CD4-positive, alpha-beta T cell treated with Interleukin-4 for 4 hours (primary cell): ENCODE measurements at places on chromosomes 4 and X.
A peak's percentile ranks its signal among the peaks of the same experiment; 100 is the strongest.

DNA sequence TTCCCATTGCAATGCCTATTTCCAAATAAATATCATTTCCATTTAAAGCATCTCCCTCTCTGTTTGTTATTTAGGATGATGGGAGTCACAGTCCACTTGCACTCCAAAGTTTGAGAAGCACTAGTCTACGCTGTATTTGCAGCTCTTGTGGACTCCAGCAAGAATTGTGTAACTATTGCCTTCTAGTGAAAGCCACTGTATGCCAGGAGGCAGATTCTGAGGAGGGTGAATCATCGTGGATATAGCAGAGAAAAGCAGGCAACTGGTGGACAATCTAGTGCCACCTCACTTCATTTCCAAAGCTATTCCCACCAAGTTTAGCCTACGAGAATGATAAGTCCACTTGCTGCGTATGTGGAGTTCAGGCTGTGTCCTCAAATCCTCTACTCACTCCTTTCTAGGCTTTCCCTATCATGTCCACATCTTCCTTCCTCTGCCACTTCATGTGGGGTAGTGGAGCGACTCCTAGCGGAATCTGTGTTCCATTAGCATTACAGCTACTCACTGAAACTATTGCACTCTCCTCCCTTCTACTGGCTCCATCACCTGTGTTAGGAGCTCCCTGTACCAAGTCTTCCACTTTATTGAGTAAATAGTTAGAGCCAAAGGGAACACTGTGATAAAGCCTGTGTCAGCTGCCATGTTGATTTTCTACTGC, 501.8 kb upstream of the GALNT7 start:
- no peak for DNase-seq

GRCh38 chr4:22334155-22334554, 181.7 kb downstream of the ADGRA3 start:
- DNase-seq: no peak

DNA sequence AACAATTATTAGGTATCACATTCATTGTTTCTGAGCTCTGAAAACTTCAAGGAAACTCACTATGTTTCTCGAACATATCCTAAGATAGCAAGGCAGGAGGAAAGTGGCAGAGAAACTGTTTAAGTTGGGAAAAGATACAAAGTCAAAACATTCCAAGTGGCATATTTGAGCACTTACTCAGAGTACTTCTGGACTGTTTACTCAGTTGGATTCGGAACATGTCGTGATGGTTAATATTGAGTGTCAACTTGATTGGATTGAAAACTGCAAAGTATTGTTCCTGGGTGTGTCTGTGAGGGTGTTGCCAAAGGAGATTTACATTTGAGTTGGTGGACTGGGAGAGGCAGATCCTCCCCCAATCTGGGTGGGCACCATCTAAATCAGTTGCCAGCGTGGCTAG, 298.3 kb downstream of the IL1RAPL2 start:
- DNase-seq: no peak

- DNase-seq: no peak
Measured at GRCh38 chr4:26510334-26510964, 20.2 kb upstream of the CCKAR start.

DNA sequence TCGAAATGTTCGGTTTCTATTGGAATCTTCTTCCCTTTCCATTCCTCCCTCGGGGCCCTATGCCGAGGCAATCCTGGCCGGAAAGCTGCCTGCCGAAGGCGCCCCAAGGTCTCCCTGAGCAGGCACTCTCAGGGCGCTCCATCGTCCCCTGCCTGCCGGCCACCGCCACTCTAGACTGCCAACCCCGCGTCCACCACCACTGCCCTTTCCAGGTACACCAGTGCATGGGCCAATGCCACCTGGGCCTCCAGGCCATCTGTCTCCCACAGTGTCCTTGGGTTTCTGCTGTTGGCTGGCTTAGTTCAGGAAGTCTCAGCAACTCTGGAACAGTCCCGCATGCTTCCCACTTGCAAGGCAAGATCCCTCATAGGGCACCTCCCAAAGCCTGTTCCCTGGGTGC, 14.6 kb downstream of the CTAG1A start:
- DNase-seq: no peak

DNA sequence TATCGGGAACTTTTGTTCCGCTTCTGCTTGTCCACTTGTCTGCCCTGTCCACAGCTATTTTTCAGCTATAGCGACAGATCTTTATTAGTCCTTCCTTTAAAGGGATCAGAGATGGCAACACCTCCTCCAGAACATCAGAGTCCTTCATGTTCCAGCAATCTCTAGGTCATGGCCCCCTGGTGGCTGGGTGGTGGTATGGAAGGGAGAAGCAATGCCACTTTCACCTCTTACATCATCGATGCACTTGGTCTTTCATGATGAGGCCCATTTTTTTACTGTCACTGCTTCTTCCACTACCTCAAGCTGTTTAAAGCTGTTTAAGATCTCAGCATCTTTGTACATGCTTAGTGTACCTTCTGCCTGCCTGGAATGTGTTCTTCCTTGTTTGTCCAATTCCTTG, 106.7 kb downstream of the ARHGAP6 start:
- peak; percentile 38 for DNase-seq

DNA sequence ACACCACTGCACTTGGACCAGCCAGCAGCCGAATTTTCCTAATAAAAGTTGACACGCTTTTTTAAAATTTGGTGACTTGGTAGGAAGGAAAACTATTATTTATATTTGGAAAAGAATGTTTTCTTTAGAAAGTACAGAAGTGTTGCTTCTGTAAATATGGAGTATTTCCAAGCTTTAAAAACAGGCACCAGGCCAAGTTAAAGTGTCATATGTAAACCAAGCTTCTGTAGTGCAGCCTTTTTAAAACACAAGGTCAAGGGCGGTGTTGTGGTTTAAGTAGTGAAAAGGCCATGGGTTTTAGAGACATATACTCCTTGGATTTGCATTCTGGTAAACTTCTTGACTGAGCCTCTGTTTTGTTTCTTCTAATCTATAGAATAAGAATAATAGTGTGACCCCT, 62.7 kb downstream of the TRIM2 start:
- no peak for DNase-seq

DNA sequence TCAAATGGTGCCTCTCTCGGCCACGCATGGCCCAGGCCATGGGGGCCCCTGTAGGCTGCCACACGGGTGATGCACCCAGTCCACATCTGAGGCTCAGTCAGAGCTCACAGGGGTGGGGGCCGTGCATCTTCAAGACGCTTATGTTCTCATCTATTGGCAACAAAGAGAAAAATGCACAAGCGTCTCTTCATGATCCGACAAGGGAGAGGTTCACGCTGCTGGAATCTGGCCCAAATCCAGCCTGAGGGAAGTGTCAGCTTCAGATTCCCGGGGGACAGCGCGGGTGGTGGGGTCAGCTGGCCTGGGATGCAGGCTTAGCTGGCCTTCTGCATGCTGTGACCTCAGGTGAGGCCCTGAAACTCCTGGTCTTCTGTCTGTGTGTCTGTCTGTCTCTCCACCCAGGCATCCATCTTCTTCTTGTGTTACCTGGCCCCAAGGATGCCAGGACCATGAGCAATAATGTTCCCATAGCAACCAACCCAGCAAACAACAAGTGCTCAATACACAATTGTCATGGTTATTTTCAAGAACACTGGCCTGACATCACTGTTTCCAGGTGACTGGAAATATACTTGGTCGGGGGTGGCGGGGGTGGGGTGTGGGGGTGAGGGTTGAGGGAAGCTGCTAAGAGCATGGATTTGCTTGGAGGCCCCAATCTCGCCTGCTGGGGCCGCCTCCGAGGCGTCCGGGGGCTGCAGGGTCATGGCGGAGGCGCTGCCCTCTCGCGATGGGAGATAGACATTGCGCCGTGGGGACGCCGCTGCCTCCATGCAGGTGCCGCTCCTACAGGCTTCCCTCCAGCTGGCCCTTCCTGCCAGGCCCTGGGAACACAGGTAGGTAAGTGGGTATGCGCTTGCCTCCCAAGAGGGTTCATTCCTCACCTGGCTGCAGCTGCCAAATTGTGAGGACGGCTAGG, 48.3 kb downstream of the ABLIM2 start:
- no peak for DNase-seq

DNA sequence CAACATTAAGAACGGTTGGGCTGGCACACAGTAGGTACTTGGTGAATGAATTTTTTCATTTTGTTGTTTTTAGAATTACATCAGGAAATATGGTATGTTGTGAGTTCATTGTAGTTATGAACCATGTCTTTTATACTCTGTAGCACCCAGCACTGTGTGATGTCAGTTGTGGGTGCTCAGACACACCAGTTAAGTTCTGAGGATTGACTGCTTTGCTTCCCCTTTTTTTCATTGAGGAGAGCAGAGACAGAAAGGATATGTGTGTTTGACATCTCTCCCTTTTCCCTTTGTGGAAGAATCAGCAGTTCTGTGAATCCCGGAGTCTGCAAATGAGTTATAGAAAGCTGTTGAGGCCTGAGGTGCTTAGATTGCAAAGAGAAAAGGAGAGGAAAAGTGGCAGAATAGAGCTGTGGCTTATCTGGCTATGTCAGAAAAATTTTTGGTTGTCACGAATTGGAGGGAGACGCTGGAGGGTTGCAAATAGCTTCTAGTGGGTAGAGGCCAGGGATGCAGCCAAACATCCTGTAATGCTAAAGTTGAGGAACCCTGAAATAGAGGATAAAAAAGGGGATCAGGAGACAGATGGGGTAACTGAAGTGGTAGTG, 13.1 kb downstream of the SMAD1 start:
- DNase-seq: no peak

GRCh38 chrX:105845631-105846030, 23.3 kb downstream of the NRK start:
- no peak for DNase-seq

GRCh38 chr4:108725457-108725856, 37.4 kb downstream of the ETNPPL start:
- no peak for DNase-seq

GRCh38 chrX:250965-251364, 30.2 kb upstream of the PLCXD1 start:
- no peak for DNase-seq

DNA sequence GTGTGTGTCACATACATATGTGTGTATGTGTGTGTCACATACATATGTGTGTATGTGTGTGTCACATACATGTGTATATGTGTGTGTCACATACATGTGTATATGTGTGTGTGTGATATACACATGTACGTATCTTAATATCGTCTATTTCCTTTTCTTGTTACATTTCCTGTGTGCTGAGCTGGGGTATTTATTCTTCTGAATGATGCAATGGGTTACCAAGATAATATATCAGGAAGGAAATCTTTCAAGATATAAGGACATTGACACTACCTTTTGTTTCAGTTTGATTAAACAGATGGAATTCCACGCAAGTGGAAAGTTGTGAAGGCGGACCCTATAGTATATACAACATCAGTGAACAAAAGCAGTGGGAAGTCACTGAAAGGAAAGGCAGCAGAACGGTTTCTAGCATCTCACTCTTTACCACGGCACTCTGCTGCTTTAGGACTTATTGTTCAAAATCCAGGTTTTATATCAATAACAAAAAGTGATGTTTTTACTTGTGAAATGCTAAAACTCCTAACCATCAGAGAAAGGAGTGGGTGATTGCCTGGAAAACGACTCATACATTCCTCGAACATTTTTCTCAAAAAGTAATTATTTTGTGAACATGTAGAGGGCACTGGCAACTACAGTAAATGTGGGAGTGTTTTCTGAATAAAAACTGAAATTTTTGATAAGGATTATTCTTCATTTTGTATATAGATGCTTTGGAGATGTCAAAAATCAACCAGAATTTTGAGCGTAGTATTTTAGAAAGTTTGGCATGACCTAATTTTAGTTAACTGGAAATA, 43.1 kb upstream of the IL21 start:
- no peak for DNase-seq

DNA sequence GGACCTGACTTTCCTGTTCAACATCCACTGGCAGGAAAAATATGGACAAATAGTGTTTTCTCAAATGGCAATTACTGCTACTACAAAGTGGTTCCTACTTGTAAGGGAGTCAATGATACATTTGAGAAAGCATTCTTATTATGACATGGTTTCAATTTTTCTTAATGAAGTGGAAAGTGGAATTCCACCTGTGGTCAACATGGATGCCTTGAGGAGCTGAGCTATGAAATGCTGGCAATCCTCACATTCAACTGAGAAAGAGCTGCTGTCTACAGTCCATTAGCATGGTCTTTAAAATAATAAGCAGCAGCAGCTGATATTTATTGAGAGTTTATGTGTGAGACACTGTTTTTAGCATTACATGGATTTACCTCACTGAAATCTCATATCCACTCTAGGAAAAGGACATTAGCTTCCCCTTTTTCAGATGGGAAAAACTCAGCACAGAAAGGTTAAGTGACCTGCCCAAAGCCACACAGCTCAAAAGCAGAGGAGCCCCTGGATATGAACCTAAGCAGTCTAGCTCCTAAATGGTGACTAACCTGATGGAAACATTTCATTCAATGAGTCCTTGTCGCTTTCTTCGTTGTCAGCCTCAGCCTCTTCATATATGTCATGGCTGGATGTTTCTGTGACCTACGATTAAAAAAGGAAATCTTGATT, 29.2 kb downstream of the MAP7D3 start:
- DNase-seq: no peak

- DNase-seq: no peak
Measured at GRCh38 chr4:102862016-102862415, 6.8 kb upstream of the CISD2 start.

DNA sequence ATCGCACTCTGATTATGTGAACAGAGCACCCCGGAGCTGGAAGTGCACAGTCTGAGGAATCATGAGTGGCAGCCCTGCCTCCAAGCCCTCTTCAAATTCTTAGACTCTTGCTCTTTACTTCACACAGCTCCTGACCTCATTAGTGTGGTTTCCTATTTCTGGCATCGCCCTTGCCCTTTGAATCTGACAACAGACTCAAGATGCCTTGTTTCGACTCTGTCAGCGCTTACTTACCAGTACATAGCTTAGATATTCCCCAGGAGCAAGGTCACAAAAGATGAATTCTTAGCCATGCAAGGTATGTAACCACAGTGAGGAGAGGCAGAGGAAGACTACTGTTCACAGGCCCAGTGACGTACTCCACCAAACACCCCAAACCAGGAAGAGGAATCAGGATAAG, 167.2 kb downstream of the KDR start:
- DNase-seq: peak; percentile 5

DNA sequence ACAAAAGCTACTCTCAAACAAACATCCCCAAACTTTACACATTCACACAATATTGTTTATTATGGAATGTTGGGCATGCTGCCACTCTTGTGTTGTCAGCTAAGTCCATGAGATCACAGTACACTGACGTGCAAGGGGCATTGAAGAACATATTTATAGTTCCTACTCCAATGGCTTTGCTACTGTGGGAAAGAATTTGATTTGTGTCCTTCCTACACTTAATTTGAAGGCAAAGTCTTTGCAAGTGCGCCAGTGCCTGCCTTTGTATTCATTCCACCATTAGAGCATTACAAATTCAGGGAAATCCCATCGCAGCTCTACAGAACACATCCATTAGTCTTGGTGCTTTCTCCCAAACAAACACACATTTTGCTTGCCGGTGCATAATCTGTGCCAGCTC, 45.4 kb upstream of the FTHL17 start:
- DNase-seq: no peak

DNA sequence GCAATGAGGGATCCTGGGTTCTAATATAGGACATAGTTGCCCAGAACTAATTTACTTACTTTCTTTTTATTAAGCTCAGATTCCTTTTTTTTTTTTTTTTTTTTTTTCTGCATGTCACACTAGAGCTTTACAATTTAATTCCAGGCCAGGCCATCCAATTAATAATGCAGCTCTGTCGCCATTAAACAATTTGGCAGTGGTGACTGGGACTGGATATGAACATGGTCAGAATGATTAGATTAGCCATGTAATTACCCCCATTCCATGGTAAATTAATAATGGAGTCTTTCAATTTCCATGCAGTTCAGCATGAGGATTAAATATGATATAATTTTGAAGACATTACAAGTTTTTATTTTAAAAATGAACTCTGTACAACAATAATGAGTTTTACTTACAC, 226.9 kb upstream of the ANXA3 start:
- DNase-seq: no peak
